Nasal cavity respiratory epithelium epithelial cell of viscerocranial mucosa (primary cell): ENCODE measurements at places on chromosomes 3 and 15. TPM values are rescaled to one million over a fixed set of nuclear protein-coding genes. Genes with fewer than 3 reads are reported as not detected.

SPATA12 gene
- total RNA-seq = not detected in 2 replicates

GOLGA8N gene
- 1.4 and 3.1 TPM in 2 replicates for total RNA-seq

CAND2 gene
- 0.34 and 4.3 TPM in 2 replicates for total RNA-seq

AGBL1 gene
- total RNA-seq = not detected in 2 replicates

SLC51A gene
- not detected in 2 replicates for total RNA-seq

SMAD6 gene
- total RNA-seq = under 0.01 and 0.64 TPM in 2 replicates

SMARCC1 gene
- total RNA-seq = 37.6 and 69.2 TPM in 2 replicates
